Effector memory CD8-positive, alpha-beta T cell (primary cell): ENCODE measurements at places on chromosomes 11 and 22.

- DNase-seq, result no peak
Measured at GRCh38 chr11:9851366-9851765, 187.5 kb downstream of the SWAP70 start.

GRCh38 chr11:117520201-117520600 lies 192.5 kb downstream of the CEP164 start:
- DNase-seq, result no peak

GRCh38 chr11:73671701-73672100 lies 25.3 kb downstream of the PLEKHB1 start:
- no peak for DNase-seq

- DNase-seq, result no peak
Measured at GRCh38 chr11:77617892-77618291, 19.7 kb downstream of the CLNS1A start.

GRCh38 chr22:30249049-30250038 lies 2.8 kb upstream of the LIF start:
- no peak for DNase-seq

DNA sequence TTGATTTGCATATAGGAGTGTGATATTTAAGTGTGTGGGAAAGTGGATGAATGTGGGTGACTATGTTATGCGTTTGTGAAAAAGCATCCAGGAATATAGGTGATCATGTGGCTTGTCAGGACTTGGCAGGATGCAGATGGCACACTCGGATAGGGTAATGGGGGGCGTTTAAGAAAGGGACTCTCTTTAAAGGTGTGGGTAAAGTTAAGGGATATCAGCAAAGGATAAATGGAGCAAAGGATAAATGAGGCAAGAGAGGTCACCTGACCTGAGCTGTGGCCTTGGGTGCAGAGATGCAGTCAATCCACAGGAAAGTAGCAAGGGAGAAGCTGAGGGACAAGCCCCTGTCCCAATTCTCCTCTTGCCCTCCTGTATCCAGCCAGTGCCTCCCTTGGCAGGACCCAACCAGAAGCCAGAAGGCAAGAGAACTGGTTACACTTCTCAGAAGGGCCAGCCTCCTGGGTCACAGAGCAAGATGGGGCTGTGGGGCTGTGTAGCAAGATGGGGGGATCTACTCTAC lies 47.5 kb upstream of the GRAMD1B start:
- DNase-seq, result no peak

DNA sequence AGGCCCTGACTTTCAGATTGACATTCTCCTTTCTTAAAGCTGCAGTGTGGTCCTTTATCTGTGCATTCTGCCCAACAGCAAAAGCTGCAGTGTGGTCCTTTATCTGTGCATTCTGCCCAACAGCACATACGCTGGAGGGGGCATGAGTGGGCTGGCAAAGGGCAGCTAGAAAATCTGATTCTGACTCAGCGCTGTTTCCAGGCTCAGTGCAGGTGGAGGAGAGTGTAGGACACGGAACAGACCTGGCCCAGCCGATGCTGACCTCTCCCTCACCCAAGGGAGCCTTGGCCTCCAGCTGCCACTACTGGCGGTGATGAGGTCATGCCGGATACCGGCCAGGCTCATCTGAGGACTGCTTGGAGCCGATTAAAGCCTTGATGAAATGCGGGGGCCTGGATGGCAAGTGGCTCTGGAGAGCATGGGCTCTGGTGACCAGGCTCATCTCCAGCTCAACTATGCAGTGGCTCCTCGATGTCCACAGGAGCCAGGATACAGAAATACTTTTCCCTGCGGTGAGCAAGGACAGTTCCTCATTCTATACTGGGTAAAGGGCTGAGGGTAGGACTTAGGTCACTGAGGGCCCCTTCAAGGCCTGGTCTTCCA lies 84.6 kb downstream of the CLPB start:
- DNase-seq, result no peak

GRCh38 chr11:122168218-122168617 lies 52.2 kb upstream of the BLID start:
- no peak for DNase-seq

DNA sequence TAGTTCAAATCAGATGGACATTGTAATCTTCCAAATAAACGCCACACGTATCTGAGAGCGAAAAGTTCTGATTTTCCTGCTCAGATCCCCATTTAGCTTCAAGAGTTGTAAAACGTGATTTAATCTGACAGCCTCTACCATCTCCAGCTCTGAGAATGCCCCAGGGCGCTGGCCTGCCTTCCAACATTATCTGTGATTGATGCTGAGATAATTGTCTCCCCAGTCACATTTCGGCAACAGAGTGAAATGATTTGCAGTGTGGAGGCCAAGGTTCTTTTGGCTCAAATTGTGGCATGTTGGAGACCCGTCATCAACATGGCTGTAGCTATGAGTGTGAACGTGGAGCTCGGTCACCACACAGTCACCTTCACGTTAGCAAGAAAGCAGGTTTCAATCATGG lies 283.4 kb downstream of the BRD1 start:
- no peak for DNase-seq

DNA sequence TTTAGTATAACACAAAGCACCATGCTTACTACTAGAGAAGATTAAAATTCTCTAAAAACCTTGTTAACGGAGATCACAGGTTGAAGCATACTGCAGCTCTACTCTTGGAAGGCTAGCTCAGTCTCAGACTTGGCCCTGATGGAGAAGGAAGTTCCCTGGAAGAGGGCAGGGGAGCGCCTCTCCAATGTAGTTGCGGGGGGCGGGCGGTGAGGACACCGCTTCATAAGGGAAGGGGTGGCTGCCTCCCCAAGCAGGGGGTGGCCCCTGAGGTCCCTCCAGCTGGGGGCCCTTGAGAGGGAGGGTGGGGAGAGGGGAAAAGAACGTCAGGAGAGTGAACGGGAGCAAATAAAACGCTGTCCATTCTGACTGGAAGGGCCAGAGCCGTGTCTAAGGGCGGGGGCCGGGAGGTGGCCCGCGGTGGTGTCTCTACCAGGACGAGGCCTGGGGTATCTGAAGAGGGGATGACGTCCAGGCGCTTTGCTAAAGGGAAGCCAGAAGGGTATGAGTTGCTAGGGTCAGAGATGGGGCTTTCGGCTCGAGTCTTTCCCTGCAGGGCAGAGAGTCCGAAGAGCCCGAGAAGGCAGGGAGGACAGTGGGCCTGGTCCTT lies 553 bp upstream of the USP47 start:
- no peak for DNase-seq

DNA sequence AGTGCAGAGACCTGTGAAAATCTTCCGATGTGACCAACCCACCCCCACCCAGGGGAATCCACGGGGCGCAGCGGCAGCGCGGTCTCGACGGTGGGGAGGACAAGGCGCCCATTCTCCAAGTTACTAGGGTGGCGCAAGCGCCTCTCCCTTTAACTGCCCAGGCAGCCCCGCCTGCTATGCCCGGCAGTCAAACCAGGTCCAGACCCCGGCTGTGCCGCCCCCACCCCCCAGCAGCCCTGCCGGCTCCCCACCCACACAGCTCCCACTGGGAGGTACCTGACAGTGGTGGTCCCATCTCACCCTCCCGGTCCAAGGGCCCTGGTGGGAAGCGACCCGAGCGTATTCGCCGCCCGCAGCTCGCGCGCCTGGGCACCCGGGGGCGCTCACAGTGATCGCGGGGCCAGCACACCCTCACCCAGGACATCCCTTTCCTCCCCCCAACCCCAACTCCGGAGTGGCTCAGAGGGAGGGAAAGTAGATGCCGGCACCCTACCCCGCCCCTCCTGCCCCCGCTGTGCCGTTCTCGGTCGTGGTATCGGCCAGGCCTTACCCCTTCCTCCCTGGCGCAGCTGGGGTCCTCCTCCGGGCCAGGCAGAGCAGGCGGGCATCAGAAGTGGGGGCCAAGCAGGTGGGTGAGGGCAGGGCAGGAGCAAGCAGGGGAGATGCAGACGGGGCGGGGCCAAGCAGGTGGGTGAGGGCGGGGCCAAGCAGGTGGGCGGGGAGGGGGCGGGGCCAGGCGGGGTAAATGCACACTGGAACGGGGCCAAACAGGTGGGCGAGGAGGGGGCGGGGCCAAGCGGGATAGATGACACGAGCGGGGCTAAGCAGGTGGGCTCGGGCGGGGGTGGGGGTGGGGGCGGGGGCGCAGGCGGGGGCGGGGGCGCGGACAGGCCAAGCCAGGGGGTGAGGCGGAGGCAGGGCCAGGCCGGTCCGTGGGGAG lies at the start of gene TRPM5:
Gene TRPM5, minus strand, starts transcription at position 634 of the 940 bp plus-strand sequence. CDS start 21,478 bp downstream, outside the sequence.
- peak; percentile 44 for DNase-seq

GRCh38 chr22:20968281-20968977 lies 1.4 kb downstream of the AIFM3 start:
- DNase-seq, result no peak

DNA sequence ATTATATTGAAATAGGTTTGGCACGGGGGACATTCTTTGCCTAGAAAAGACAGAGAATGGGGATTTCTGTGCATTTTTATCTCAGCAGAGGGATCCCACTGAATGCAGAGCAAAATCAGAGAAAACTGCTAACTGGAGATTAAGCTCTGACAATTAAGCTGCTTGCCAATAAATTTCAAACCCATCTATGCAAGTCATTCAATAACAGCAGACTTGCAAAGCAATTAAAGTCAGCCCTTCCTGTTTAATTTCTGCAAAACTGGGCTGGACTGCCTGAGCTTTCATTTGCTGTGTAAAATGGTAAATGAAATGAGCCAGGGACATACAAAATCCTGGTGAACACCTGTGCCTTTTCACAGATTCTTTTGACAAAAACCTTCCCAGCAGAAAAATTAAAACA lies 1273.9 kb upstream of the CNTN5 start:
- no peak for DNase-seq

DNA sequence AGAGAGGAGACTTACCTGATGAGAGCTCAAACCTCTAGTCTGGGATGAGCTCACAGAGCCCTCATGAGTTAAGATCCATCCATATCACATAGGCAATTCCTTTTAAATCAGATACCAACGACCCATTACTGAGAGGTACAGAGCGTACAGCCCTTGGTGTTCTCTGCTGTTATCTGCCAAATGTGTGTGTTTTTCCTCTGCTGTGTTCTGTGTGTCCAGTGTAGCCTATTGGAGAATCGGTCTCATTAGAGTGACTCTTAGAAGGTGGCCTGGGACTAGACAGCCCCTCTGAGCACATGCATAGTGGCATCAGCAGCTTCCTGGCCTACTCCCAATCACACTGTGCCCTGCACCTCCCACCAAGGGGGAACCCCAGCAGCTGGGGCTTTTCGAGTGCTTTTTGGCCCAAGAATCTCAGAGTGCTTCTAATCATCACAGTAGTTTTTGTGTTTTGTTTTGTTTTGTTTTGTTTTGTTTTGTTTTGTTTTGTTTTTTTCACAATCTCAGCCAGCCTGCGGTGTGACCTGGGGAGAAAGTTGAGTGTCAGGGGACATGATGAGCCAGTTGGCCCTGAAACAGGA lies 25.4 kb downstream of the TP53AIP1 start:
- no peak for DNase-seq

GRCh38 chr22:19117111-19117512 lies 5.1 kb downstream of the DGCR2 start:
- no peak for DNase-seq

- DNase-seq, result no peak
Measured at GRCh38 chr11:113906516-113906915, 1.9 kb downstream of the HTR3B start.

- no peak for DNase-seq
Measured at GRCh38 chr22:40476341-40476740, 105.9 kb downstream of the SGSM3 start.

DNA sequence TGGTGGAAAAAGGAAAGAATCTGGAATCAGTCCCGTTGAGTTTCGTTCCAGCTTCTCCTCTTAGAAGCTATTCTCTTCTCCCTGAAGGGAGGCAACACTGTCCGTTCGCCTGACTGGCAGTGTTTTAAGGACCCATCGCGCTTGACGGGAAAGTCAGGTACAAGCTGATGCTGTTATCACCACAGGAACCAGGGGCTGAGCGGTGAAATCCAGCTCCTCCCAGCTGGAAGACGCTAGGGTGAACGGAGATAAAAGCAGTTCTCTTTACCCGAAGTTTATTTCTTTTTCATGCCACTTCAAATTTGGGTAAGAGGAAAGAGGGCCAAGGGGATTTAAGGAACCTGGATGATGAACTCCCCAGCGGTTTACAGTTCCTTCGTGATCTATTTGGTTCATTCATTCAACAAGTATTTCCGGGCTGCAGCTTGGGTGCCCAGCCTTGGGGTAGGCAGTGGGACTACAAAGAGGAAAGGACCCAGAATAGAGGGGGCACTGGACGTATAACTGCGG lies 551 bp upstream of the DEUP1 start:
- DNase-seq, result no peak

- DNase-seq, result no peak
Measured at GRCh38 chr11:118565051-118565450, 680 bp downstream of the IFT46 start.

GRCh38 chr11:17260020-17260419 lies 16.5 kb upstream of the NUCB2 start:
- no peak for DNase-seq

DNA sequence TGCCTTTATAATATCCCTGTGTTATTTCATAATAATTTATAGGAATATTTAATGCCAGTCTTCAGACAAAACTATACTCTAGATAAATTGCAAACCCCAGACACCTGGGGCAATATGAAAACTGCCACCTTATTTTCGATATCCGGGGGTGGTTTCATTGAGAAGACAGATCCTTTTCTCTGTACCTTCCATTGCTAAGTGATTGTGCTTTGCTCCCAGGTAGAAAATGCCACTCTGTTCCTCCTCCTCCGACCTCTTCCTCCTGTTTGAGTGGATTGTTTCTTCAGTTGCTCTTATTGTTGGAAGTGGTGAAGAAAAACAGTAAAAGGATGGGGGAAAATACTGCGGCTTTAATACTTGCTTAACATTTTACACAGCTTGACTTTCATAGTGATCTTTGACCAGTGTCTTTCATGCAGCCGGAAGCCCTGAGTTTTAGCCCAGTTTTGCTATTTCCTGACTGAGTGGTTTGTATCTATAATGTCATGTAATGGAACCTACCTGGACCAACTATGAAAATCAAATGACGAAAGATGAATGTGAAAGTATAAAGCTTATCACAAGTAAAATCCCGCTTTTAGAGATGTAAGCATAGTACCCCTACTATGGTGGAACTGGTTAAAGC lies 5.6 kb upstream of the GRIK4 start:
- no peak for DNase-seq

GRCh38 chr11:68150037-68150436 lies 28.8 kb upstream of the CHKA start:
- DNase-seq, result no peak

DNA sequence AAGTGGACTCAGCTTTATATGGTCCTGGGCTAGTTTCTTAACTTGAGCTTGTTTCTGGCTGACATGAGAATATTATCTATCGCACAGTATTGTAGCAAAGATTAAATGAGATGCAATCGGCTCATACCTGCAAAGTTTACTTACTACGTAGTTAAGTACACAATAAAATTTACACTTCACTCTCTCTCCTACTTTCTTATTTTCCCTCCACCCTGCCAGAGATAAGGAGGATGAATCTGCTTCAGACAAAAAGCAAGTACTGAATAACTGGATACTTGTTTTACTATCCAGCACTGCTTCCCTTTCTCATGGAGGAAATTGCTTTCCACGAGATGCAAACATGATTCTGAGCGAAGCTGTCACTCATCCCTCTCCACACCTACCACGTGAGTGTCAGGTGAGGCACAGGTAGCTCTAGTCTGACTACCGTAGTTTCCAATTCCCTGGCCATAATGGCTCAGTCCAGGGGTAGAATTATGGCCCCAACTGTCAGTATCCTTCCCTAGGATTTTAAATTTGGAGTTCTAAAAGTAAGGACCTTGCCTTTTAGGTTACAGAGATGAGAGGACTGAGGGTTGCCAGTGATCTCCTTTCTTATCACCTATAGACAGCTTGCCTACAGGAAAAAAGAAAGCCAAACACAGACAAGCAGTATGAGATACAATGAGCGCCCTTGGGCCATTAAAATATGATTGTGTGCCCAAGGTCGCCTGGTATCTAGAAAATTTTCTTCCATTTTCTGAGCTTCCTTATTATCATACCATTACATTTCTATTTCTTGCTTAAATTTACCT lies 39.8 kb downstream of the GAB2 start:
- no peak for DNase-seq
